ENCODE measurements at places on chromosomes 5 and 9. TPM values are rescaled to one million over a fixed set of nuclear protein-coding genes. Genes with fewer than 3 reads are reported as not detected.

DNA sequence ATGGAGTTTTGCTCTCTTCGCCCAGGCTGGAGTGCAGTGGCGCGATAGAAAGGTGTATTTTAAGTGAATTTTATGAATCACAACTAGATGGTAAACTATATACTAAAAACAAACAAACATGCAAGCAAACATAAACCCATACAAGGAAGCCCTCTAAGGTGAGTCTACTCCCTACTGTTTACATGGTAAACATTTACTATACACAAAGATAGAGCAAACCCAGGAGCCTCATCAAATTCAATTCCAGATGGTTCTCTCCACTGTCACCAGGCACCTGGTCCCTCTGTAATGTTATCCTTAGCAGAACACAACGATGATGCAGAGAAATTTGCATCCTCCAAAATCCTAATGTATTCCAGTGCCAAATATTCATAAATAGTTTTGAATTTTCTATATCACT lies 17.9 kb downstream of the ANKH start:
- no peak for DNase-seq

- DNase-seq = no peak
Measured at GRCh38 chr5:154997746-154998145, 15.8 kb upstream of the KIF4B start.

DNA sequence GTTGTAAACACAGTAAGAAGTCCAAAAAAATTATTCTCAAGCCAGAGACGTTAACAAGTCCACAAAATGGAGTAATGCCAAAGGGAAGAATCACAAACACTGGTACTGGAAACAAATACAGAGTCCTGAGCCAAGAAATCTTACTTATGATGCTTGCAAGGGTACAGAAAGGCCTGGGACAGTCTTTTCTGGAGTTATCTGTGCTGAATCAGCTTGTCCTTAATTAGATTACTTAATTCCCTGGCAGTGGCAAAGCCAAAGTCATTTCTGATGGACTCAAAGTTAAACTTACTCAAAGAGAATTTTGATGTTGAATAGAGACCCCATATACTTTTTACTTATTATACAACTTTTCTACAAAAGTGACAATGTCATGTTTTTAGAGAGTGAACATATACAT lies 610.5 kb upstream of the ITGA1 start:
- DNase-seq = no peak

DNA sequence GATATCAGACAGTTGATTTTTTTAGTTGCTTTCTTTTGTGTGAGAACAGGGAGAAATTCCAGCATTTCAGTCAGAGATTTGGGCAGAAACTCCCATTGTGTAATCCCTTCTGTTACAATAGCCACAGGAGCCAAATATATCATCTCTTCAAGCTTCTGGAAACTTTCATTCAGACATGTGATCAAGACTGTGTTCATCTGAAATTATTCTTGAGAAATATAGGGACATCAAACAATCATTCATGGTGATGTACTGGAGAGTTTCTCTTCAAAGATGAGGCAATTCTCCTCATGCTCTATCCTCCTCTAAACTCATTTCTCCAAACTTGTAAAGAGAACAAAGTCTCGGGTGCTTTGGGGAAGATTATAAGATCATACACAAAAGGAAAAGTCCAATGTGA lies 35.2 kb upstream of the CSNK1G3 start:
- DNase-seq = no peak

- no peak for DNase-seq
Measured at GRCh38 chr5:37552161-37552560, 173.0 kb downstream of the WDR70 start.

DNA sequence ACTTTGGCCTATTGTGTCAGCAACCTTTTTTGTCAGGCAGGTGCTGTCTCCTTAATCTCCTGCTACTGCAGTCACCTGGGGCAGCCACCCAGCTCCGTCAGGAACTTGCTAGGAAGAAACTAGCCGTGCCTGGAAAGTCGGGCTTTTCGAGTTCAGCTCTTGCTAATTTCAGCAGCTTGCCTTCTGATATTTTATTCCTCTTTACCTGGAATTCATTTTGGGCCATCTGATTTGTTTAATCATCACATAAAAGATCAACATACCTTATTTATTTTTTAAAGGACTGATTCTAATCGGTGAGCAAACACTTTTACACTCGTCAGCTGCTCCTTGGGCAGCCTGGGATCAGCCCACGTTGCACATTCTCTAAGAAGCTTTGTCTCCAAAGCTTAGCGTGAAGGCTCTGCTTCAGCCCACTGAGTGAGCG lies 42.2 kb downstream of the PRLR start:
- peak; percentile 57 for DNase-seq

DNA sequence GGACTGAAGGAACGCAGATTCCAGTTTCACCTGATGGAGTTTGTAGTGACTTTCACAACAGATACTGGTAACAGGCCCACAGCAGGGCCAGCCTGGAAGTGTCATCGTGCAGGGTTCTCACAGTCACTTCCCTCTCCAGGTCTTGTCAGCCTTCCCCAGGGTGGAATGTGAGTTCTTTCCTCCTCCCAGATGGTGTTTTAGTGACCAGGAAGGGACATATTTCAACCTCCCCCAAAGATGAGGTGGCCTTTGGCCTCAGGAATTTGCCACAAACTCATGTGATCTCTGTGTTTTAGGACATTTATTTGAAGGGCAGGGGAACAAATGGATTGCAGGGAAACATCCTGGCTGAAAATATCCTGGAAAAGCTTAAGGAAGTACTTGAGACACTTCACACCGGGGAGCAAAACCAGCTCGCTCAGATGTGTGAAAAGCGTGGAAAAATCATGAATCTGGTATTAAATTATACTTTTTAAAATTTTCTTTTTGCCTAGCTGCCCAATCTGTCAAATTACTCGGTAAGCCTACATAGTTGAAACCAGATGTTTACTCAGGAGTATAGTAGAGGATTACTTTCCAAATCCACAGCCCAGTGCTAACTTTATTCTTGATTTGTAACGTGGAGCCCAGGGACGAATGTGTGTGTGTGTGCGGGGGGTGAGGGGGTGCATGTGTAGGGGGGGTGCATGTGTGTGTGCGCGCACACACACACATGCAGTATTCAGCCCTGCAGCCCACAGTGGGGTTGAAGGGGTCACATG lies 66.8 kb downstream of the PTPDC1 start:
- DNase-seq = no peak

DNA sequence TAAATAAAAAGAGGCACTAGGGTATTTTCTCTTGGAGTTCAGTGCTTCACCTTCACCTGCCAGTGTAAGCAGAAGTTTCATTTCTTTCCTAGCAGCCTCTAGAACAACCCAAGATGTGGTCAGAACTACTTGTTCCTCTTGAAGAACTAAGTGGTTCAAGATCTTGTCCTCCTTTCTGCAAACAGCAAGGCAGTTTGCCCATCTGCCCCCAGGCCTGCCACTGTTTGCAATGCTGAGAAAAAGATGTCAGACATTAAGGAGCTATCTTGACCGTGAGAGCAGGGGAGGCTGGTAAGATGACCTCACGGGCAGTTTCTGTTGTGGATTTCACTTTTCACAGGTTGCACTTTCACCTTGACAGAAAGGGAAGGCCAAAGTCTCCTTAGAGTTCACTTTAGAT lies 52.0 kb upstream of the KLF4 start:
- DNase-seq = peak; percentile 29

GRCh38 chr9:16207161-16207560 lies 654.3 kb downstream of the CCDC171 start:
- DNase-seq = no peak

- DNase-seq = no peak
Measured at GRCh38 chr9:5622016-5622415, 6.9 kb upstream of the RIC1 start.

Gene NR5A1
- 0.22 TPM for polyA plus RNA-seq

Gene FBLL1
- 1.2 TPM for polyA plus RNA-seq

Gene ZNF367
- 0.54 TPM for polyA plus RNA-seq
